GM19239 (cell line): ENCODE measurements at places on chromosomes 2 and 18.

- no peak for DNase-seq
These were observed 95.3 kb upstream of the FAM110C start for GRCh38 chr2:141611-142010.

GRCh38 chr18:36636237-36636817 lies 192.5 kb downstream of the TPGS2 start:
- no peak for DNase-seq

GRCh38 chr2:74865770-74866674 lies 32.1 kb downstream of the HK2 start:
- no peak for DNase-seq

GRCh38 chr2:36478332-36478738 lies 119.6 kb downstream of the FEZ2 start:
- DNase-seq: no peak

- DNase-seq: no peak
These were observed 16.6 kb downstream of the FHOD3 start for GRCh38 chr18:36314098-36314497.

DNA sequence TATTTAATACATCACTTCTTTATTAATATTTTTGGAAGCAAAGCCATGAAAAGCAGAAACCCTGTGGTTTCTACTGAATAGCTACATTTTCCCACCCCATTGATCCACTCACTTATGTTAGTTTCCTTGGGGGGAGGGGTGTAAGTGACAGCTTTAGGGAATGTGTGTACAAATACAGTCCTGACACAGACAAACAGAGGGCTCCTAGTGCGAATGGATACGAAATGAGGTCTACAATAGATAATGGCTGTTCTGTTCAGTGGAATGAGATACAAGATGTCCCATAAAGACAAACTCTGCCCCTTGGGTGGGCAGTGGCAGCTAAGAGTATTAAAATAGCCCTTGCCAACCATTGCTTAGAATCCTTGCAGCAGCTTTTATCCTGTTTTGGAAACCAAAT lies 312.9 kb downstream of the NCKAP5 start:
- no peak for DNase-seq

- DNase-seq: no peak
These were observed 54.3 kb downstream of the NOL10 start for GRCh38 chr2:10635430-10635829.

DNA sequence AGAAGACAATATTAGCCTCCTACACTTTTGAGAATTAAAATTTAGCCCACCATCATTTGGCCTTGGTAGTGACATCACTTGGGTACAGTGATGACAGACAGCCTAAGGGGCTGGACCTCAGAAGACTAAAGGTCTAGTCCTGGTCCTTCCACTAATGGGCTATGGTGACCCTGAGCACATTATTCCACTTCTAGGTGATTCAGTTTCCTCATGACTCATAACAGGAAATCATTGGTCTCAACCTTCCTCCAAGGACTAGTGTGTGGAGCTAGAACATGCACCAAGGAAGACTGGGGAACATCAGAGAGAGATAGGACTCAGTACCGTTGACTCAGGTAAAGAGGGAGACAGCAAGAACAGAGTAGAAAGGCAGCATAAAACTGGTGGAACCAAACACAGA lies 64.0 kb downstream of the TFCP2L1 start:
- no peak for DNase-seq

DNA sequence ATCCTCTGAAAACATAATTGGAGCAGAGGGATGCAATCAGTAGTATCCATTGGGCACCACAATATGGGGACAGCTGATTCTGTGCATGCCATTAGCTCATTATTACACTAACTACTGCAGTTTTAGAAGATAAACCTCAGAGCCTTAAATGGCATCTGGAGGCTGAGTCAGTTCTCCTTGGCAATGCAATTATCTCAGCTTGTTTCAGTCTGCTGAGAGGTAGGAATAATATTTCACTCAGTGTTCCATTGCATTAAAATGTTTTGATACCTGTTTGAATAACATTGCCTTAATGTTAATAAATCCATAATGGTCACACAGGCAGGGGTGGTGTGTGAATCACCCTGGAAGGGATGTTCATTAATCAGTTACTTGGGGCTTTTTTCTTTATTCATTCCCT lies 309.6 kb downstream of the LRRTM1 start:
- DNase-seq: no peak

DNA sequence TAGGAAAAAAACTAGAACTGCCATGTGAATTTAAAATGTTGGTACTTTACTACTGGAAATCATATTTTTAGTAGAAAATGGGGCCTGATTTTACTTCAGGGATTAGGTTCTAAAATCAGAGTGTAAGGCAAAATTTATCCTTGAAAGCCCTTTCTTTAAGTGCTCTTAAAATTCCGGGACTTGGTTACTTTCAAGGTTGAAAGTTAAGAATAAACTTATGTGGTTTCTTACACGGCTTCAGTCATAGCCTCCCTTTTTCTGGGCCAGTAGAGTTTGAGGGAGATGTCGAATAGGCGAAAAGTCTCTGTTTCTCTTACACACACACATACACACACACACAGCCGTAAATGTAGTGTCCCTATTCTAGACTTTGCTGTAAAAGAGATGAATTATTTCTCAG lies 13.1 kb downstream of the KCNE4 start:
- DNase-seq: no peak

DNA sequence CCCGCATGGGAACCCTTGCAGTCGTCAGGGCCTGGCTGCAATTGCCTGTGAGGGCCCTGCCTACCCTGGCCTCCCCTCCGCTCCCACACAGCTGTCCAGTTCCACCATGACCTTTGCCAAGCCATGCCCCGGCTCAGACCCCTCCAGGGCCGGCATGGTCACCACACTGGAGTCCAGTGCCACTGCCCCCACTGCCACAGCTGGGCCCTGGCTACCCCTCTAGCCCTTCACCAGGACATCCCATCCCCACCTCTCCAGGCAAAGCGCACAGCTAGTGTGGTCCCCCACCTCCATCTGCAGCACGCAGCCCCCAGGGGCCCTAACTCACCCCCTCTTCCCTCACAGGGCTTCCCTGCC lies 70.3 kb upstream of the SMAD7 start:
- DNase-seq: no peak

GRCh38 chr2:226763320-226763719 lies 36.3 kb downstream of the IRS1 start:
- DNase-seq: no peak

DNA sequence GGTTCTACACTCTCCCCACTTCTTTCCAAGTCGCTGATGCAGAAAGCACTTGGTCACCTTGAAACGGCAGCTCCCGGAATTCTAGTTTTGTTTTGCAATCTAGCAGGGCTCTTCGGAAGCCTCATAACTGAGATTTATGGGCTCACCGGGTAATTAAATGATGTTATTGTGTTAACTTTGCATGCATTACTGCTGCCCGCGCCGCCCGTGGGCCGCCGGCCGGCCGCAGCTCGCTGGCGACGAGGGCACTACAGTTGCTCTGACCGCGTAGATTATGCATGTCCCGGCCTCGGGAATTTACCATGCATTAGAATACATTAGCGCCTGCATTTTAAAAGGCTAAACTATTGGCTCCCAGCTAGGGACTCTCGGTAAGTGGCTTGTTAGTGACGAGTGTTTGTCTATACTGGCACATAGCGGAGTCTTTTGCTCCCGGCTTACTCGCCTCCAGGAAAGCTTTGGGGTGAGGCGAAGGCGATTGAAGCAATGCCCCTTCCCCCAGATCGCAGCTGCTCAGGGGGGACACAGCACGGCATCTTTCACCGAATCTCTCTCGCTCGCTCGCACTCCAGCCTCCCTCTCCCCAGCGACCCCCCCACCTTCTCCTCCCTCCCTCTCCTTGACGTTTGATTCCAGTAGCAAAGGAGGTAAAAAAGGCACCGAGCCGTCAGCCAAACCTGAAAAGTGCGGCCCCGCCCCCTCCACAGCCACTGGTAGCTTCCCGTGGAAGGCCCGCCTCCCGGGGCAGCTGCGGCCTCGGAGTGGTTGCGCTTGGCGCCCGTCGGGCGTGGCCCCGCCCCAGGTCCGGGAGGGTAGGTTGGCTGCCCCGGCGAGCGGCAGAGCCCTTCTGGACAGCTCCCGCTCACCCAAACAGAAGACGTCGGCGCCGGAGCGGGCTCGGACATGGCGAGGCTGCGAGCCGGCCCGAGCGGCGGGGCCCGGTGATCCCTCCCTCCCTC lies at the start of gene ONECUT2:
Gene ONECUT2 (plus strand): TSS at position 839 of the 959 bp plus-strand sequence. CDS start 343 bp downstream, outside the sequence.
- peak; percentile 89 for DNase-seq

DNA sequence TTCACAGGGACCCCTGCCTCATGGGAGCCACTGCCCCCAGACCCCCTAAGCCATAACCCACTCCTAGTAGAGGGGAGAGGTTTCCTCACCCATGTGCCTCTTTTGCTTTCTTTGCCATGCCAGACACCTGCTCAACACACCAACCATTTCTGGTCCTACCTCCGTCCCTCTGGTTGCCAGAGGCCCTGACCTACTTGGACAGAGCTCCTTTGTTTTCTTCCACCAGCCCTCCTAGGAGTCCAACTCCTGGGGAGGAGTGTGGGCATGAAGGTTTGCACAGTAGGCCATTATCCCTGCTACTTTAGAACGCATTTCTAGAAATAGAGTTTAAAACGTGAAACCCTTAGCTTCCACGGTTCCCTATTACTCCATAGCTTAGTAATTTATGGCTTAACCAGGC lies 76.6 kb upstream of the FAM237A start:
- no peak for DNase-seq

GRCh38 chr2:160490733-160491685 lies 2.6 kb downstream of the RBMS1 start:
- no peak for DNase-seq
